ENCODE measurements at places on chromosomes 5 and 9.

- no peak for DNase-seq
Observed at GRCh38 chr5:1930880-1931603, 48.3 kb upstream of the IRX4 start.

- peak; percentile 38 for DNase-seq
Observed at GRCh38 chr9:110049699-110050450, 158.1 kb downstream of the C9orf152 start.

DNA sequence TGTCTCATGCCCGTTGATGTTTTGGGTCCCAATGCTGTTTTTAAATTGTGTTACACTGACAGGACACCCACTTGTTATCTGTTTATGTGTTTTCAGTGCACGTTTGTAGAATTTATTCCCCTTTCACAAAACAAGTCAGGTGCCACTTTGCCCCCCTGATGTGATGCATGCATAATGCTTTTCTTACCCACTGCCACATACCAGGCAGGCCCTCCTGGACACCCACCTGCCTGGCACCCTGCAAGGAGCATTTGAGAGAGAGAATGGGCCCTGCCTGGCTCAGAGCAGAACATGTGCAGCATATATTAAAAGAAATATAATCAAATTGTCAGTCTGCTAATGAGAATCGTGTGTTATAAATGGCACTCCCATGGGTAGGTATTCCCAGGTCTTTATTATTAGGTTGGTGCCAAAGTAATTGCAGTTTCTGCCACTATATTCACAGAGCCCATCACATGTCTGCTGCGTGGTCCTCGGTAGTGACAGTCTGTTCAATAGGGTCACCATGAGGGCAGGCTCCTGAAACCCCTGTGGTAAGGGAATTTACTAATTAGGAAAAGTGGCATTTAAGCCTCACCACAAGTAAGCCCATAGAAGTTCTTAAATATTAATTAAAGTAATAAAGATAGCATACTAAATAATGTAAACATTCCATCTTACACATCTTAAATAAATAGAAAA, 52.2 kb upstream of the CKMT2 start:
- no peak for DNase-seq

DNA sequence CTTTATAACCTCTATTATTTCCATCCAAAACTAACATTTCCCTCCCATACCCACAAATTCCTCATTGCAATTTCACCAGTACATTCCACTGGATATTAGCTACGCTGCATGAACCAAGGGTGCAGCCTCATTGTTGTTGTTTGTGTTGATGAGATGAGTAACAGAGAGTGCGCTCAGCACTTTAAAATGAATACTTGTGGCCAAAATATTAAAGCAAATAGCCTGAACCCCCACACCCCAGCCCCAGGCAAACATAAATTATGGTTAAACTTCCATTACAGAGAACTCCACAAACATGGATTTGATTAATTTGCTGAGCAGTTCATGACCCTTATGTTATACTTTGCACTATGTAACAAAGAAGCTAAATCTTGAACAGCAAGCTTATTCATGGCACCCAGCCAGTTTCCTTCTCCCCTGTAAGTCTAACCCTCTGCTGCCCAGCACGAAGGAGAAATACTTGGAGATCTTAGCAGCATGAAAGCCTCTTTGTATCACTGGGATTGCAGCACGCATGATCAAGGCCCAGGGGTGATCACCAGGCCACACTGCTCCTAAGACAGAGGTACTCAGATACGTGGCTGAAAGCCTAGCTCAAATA, 205.0 kb downstream of the DOCK8 start:
- DNase-seq: peak; percentile 65

DNA sequence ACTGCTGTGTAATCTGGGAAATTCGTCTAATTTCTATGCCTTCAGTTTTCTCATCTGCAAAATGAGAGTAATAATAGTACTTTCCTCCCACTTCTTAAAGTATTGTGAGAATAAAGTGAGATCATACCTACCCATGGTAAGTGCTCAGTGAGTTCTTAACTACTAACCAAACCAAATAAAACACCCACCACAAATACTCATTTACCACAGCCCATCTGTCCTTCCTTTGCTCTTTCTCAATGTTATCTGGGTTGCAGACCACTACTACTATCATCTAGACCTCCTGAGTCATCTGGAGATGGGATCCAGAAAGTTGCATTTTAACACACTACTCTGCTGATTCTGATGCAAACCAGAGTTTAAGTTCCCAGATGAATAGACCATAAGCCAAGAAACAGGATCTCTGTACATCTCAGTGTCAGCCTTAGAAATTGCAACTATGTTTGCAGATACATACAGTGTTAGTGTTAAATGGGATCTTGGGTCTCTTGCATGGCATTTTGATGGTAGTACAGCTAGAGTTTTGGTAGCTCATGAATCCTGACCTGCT, 105.4 kb upstream of the ATP10B start:
- no peak for DNase-seq

GRCh38 chr5:83125560-83125959, 48.2 kb downstream of the XRCC4 start:
- no peak for DNase-seq

DNA sequence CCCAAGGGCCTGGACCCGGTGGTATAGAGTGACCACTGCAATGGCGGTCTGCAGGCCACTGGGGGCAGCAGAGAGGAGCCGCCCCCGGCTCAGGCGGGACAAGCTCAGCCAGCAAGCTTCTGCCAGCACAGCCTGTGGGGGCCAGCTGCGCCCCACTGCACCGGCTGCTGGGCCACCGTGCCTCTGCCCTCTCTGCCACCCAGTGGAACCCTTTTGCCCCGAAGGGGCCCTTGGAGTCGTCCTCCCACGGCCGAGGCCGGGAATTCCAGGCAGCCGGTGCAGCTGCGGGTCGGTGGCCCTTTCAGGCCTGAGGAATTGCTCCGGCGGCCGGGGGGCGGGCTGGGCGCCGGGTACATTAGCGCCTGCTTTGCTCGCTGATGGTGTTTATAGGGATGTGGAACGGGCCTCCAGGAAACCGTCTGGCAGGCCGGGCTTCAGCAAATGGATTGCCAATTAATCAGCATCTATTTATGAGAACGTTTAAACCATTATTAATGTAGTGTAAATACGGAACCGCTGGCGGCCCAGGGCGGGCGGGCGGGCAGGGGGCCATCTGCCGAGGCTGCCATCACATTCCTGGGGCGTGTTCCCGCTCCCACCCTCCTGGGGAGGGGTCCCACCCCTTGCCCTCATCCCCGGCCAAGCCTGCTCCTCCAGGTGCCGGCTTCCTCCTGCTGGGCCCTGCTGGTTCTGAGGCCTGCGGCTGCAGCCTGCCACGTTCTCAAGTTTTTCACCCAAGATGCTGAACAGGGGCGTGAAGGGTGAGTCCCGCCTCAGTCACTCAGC, 127.4 kb downstream of the BARX1 start:
- peak; percentile 59 for DNase-seq

GRCh38 chr5:56507351-56507930, 274.3 kb upstream of the ANKRD55 start:
- no peak for DNase-seq

GRCh38 chr9:132631685-132632084, 38.1 kb downstream of the DDX31 start:
- DNase-seq: no peak

- no peak for DNase-seq
Observed at GRCh38 chr5:55033568-55033967, 9.5 kb downstream of the GZMK start.

DNA sequence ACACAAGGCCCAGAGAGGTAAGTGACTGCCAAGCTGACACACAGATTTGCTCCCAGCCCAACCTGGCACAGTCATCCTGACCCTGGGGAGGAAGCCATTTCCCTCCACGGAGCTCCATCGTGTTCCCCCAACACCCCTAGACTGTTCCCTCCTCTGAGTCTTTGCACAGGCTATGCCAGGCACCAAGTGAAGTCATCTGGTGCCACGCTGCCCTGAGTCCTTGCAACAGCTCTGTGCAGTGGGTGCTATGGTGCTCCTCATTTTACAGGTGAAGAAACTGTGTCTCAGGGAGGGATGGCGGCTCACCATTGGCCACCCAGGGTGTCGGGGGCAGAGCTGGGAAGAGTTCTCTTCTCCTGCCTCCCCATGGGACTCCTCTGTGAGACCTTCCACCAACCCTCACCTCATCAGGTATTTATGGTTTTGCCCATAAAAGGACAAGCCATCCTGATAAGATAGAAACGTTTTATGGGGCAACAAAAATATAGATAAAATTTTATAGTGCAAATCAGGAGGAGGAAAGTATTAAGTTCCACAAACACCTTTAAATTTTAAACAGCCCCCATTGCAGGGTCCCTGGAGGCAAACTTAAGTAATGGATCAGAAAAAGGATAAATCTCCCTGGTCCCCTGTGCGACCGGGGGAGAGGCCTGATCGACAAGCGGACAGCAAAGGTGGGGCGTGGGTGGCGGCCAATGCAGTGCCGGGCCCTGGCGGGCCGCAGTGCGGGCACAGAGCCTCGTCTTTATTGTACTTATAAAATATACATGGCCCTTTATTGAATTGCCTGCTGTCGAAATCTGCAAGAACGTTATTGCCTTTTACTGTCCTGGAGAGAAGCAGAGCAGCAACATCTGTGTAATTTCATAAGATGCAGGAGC, 50.2 kb upstream of the ZBTB43 start:
- DNase-seq: no peak

- no peak for DNase-seq
Observed at GRCh38 chr5:82470185-82470994, 192.2 kb upstream of the RPS23 start.

DNA sequence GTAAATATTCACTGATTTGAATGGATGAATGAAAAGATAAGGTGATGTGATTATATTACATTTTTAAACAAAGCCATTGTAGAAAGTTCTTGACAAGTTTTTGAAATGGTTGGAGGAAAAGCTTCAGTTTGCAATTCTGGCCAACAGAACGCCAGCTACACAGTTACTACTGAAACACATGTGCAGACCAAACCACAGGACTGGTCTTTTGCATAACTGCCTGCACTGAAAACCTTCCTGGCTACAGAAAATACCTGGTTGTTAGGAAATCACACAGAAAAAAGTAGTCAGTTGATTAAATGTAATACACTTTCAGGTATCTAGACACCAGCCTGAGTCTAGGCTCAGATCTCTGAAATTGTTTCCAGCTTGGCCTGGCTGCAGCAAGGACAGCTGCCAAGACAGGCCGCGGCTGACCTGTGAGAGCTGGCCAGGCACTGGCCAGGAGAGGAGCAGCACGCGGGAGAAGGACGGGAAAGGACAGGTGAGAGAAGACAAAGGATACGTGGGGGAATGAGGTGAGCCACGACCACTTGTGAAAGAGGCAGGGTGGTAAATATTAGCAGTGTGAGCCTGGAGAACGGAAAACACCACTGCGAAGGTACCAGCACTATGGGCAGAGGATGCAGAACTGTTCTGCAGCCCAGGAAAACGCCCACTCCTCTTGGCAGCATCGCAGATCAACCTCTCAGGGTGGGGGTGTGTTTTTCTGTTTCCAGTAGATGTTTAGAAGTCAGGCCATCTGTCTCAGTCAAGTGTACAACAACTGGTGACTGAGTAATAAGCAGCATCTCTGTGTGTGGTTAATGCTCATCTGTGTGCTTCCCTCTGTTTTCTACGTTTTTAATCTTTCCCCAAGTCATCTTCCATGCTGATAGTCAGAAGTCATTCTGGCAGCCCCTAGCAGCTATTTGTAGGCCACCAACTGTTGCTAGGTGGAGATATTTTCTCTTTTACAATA, 137.4 kb downstream of the SCAMP1 start:
- DNase-seq: no peak

DNA sequence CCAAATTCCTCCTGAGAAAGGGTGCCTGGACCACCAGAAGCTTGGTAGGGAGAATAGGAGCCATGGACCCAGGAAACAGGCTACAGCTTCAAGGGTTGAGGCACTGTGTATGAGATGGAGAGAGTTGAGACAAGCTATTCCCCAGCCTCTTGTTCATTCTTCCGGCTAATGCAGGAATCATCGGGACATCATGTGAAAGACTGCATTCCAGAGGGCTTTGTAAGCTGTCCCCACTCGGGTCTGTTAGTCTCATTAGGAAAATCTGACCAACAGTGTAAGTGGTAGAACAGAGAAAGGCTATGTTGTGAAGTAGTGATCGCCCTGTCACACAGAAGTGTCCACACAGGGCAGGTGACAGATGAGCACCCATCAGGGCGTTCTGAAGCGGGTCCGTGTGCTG, 81.4 kb downstream of the GABBR2 start:
- DNase-seq: peak; percentile 81

DNA sequence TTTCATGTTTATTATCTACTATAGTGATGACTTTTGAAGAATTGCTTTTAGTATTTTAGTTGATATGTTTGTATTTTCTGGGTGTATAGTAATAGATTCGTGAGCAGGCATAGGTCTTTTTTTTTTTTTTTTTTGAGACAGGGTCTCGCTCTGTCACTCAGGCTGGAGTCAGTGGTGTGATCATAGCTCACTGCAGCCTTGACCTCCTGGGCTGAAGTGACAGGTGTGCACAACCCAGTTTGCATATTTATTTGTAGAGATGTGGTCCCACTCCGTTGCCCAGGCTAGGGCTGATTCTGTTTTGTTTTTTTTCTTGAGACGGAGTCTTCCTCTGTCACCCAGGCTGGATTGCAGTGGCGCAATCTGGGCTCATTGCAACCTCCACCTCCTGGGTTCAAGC, 11.9 kb downstream of the ERBIN start:
- DNase-seq: no peak

DNA sequence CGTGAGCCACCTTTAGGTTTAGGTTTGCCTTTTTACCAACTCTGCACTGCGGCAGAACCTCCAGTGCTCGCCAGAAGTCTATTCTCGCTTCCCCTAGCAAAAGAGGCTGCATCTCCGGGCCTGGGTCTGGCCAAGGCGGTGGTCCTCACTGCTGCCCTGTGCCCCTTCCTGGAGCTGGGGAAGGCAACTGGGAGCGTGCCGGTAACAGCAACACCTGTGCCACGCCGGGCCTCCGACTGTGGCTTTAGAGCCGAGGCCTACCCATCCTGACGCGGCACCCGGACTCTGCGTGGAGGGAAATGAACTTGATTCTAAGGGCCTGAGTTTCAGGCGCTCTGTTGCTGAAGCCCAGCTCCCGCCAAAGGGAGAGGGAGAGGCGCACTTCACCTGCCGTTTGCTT, 82.4 kb upstream of the SPATA31C2 start:
- DNase-seq: no peak

DNA sequence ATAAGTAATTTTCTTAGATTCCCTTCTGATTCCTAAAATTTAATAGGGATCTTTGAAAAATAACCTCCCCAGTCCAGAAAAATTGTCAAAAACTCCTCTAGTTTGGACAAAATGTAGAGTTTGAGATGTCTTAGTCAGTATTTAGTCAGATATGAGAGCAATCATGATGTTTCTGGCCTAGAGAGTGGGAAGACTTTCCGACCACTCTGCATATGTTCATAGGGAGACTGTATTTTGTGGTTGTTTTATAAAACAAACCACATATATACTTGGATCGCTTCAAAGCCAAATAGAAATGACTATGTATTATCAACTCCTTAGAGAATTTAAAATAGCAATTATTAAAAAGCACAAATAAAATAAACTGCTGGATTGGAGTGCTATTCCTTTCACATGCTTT, 15.8 kb downstream of the ZFAND5 start:
- no peak for DNase-seq

DNA sequence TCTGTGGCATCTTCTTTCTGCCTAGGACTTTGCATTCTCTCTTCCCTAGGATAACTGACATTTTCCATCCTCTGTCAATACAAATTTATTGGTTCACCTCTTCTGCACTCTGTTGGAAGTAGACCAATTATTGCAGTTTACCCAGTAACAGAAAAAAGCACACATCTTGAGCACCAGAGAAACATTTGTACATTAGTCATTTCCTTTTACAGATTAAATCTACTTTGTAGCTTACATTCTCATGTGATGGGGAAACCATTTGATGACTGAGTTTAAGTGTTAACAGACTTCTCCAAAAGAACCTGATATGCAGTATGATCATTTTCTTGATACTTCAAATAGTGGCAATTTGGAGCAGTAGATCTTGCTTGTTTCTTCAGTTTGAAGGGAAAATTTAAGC, 1098.8 kb downstream of the DTWD2 start:
- peak; percentile 64 for DNase-seq
